ENCODE measurements at places on chromosomes 16 and 17.

GRCh38 chr17:37318931-37319594, 56.7 kb upstream of the C17orf78 start:
- peak; percentile 21 for DNase-seq

GRCh38 chr17:69800870-69801269, 274.2 kb upstream of the KCNJ16 start:
- DNase-seq, result no peak

- no peak for DNase-seq
Measured at GRCh38 chr17:76973040-76973439, 104.8 kb downstream of the MGAT5B start.

GRCh38 chr17:72657467-72658317, 434.8 kb downstream of the SLC39A11 start:
- DNase-seq, result peak; percentile 57

GRCh38 chr16:1346422-1347285, 5.0 kb downstream of the TSR3 start:
- no peak for DNase-seq

DNA sequence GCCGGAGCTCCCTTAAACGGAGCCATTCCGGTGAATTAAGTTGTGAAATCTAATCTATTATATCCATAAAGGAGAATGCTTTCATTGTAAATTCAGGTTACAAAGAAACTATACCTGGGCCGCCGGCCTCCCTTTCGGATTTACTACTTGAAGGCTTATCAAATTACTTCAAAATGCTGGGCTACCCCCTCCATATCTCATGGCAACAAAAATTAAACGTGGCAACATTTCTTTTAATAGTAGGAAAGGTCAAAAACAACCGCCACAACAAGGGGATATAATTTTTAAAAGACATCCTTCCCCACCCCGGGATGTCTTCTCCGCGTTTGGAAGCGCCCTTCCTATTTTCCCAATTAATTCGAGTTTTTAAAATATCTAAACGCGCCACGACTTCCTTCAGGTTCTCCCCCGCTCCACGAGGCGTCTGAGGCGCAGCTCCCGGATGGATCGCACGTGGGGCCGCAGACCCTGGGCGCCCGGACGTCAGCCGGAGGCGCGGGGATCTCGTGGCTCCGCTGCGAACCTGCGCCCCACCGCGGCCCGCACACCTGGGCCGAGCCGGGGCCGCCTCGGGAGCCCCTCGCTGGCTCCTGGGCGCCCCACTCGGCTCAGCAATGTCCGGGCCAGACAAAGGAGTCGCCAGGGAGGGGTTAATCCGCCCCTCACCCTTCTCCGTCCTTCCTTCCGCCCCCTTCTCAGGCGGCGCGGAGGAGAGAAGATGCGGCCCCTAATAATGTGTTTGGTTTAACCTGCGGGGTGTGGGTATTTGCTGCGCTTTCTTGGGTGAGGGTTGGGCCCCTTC, 47.4 kb upstream of the SLC38A10 start:
- no peak for DNase-seq

- no peak for DNase-seq
Measured at GRCh38 chr16:22388101-22388644, 13.8 kb upstream of the CDR2 start.

GRCh38 chr16:17403156-17403809, 67.5 kb downstream of the XYLT1 start:
- no peak for DNase-seq

- peak; percentile 100 for DNase-seq
Measured at GRCh38 chr17:75693500-75694481, 26.7 kb downstream of the SAP30BP start.

GRCh38 chr16:72131036-72131435, 37.4 kb downstream of the DHX38 start:
- DNase-seq, result no peak

- no peak for DNase-seq
Measured at GRCh38 chr17:33814852-33815251, 440.2 kb upstream of the CCL2 start.

DNA sequence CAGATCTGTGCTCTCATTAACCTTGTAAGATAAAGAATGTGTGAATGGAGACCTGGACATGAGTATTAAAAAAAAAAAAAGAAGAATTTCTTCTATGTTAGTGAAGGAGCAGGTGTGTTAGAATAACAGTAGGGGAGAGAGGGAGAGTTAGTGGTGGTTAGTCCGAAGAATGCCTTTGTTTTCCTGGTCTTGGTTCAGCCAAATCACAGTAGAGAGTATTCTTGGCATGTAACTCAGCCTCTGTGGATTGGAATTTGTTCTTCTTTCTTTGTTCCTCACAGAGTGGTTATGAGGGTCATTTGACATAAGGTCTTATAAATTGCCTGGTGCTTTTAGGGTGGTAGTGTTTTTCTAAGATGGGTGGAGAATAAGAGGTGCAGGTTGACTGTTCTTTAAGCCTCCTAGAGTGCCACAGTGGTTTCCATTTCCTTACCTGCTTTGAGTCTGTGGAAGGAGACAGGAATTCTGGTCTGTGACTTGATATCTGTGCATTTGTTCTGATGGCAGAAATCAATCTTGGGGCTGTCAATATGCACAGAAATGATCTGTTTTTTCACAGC, 17.6 kb downstream of the NUP93 start:
- peak; percentile 25 for DNase-seq

- DNase-seq, result no peak
Measured at GRCh38 chr16:991345-991744, 9.8 kb downstream of the SOX8 start.

DNA sequence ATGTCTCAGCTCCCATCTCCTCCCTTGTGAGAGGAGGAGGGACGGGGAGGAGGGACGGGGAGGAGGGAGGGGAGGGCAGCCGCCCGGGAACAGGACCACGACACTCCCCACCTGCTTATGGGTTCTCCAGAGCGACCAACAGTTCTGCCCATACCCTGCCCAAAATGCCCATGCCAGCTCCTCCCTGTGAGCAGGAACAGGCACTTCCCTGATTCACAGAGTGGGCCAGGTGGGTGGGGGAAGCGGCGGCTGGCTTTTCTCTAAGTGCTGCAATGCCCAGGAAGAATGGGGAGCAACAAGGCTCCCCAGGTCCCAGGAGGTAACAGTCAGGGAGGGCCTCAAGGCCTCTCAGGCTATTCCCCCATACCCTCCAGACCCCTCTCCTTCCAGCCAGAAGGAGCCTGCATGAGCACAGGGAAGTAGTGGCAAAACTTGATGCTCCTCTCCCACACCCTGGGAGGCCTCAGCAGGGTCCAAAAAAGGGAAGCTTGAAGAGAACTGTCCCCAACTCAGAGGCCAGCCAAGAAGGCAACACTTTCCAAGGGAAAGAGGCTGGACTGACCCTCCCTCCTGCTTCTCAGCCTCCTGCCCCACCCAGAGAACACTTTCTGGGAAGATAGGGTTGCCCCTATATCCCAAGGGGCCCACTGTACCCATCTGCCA, 53.8 kb downstream of the MYO18A start:
- no peak for DNase-seq

DNA sequence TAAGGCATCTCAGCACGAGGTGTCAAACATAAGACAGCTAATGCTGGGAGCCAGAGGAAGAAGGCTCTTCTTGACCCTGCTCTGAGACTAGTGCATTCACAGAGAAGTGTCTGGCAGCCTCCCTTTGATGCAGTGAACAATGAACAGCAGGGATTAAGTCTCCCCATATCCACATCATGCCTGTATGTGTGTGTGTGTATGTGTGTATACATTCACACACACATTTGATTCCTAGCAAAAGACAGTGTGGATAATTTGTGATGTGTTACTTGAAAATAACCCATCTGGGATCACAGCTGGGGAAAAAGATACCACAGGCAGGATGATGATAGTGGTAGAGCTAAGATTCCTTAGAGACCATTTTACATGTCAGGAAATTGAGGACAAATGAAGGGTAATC, 485.9 kb upstream of the GOT2 start:
- no peak for DNase-seq

DNA sequence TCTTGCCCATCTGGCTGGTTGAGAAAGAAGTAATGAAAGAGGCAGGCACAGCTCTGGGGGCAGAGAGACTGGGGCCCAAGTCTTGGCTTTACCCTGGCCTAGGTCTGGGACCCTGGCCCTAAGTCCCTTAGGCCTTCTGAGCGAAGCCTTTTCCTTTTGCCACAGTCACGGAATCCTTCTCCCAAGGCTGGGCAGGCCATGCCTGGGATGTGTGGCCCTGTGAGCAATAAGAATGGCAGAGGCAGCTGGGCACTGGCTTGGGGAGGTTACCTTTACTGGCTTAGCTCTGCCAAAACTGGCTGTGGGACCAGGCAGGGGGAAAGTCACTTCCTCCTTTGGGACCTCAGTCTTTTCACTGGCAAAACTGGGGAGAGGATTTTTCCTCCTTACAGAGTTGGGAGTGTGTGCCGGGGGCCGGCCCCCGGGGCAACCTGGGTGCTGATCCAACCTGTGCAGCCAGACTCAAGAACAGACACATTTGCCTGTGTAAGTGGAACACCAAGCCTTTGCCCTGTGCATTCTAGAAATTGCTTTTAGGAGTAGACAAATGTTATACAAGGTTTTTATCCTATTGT, 12.9 kb downstream of the FOXF1 start:
- no peak for DNase-seq

GRCh38 chr16:88772871-88773811, 11.9 kb downstream of the PIEZO1 start:
- DNase-seq, result peak; percentile 97

DNA sequence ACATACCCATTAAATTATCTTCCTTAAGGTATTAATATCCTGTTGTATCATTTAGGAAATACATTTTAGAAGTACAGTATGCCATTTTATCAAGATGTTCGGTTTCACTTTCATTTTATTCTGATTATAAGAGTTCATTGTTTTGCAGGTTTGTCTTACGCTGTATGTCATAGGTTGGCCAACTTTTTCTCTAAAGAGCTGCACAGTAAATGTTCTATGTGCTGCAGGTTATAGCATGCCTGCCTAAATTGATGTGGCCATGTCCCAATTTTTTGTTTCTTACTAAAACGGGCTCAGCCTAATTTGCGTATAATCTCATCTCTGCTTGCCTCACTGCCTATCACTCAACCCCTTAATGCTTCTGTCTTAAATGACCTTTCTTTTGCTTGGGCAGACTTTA, 126.4 kb downstream of the USP22 start:
- no peak for DNase-seq

DNA sequence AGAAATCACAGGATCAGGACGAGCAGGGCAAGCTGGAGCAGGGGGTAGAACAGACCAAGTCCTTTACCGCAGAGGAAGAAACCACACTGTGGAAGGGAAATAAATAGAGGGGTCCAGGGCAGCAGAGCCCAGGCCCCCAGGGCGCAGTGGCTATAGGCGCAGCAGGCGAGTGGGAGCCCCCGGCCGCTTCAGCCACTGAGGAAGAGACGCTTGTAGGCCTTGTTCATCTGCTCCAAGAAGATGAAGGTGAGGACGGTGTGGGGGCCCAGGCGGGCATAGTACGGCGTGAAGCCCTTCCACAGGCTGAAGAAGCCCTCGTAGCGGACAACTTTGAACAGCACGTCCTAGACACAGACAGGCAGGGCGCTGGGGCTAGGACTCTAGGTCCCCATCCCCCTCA, 2.3 kb downstream of the SLC25A11 start:
- DNase-seq, result no peak

DNA sequence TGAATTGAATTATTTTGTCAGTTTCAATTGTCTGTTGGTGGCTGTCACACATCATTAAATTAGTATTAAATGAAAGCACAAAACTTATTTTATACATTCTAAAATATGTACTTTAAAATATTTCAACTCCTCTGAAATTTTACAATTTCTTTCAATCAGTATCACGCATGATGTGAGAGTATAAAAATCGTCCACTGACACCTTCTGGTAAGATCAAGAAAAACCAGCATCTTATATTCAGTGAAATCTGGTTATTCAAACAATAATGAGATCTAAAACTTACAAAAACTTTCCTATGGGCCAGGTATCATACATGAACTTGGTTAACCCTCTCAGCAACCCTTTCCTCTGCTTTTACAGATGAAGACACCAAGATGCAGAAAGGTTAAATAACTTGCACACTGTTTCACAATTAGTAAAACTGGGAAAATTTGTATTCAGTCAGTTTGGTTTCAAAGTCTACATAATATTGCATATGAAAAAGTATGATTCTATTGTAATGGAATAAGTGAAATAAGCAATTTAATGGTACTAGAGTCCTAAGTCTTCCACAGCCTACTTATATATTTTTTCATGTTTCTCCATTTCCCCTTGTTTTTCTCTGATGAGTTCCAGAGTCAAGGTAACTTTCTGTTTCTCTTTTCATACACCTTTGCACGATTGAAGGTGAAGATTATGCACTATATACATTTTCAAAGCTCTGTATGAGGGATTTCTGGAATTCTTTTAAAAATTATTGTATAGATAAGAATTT, 58.7 kb downstream of the EFCAB5 start:
- DNase-seq, result no peak
